ENCODE measurements at places on chromosomes 16 and 17.

DNA sequence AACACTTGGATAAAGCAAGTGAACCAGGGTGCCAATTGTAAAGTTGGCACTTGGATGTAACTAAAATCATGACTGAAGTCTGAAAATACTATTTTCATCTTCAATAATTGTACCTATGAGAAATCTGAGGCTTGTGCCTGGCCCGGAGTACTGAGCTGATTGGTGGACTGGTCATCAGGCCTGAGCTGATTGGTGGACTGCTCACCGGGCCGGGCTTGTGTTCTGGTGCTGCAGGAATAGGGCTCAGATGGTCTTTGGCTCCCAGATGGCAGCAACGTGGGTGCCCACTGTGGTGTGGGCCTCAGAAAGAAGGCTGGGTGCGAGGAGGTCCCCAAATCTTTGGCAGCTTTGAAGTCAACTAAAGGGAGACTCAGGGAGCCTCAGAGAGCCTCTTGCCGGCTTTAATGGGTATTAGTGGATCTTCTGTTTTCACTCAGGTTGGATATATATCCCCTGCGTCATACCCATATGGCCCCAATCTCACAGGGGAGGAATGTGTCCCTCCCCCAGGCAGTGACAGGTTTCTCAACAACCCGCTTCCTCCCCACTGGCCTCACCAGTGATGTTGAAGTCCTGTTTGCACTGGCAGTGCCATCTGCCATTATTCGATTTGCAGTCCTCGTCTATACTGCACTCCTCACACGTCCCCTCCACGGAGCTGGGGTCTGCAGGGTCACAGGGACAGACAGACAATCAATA lies 4.7 kb downstream of the UMOD start:
- DNase-seq, result no peak

GRCh38 chr17:56918916-56919315 lies 5.1 kb upstream of the TRIM25 start:
- DNase-seq, result no peak

DNA sequence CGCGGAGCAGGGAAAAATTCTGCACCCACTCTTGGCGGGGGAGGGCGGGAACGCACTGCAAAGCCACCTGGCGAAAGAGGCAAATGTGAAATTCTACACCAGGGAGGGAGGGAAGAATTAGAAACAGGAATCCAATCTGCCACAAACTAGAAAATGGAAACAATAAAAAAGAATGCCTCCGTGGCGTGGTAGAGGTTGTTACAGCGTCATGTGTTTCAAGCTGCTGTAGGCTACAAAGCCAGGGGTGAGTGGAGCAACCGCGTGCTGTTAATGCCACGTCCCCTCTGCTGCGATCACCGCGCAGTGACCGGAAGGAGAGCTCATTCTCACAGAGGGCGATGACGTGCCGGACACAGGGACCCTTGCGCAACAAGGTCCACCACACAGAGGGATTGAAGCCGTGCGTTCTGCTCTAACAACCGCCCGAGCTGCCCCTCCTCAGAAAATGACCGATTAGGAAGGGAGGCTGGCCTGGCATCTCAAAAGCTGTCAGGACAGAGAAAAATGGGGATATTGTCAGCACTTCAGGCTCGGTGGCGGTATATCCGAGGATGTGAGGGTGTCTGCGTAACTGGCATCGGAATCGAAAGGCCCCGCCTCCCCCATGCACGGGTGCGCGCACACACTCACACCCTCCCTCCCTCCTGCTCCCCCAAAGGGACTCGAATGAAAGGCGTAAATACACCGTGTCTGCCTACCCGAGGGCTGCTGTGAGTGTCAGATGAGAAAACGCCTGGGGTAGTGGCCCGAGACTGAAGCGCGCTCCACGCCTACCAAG lies 70.8 kb upstream of the TNRC6C start:
- peak; percentile 35 for DNase-seq

DNA sequence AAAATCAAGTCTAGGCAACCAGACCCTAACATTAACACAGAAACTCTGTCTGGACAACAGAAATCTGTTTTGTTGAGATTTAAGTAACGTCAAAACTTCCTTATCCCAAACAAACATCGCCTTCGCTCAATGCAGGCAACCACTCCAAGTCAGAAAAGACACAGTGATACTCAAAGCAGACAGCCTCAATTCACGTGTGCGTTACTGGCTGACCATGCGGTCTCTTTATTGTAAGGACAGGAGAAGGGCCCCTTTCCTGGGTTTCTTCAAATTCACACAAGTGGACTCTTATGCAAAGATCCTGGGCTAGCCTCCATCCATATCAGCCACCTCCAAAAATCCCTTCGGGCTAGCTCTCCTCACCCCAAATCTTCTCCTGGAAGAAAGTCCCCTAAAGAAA lies 467.7 kb downstream of the SOX9 start:
- no peak for DNase-seq

GRCh38 chr16:2455081-2455845 lies 4.6 kb upstream of the TEDC2 start:
- DNase-seq, result no peak

GRCh38 chr16:75416904-75417565 lies 16.3 kb downstream of the CFDP1 start:
- DNase-seq, result no peak

DNA sequence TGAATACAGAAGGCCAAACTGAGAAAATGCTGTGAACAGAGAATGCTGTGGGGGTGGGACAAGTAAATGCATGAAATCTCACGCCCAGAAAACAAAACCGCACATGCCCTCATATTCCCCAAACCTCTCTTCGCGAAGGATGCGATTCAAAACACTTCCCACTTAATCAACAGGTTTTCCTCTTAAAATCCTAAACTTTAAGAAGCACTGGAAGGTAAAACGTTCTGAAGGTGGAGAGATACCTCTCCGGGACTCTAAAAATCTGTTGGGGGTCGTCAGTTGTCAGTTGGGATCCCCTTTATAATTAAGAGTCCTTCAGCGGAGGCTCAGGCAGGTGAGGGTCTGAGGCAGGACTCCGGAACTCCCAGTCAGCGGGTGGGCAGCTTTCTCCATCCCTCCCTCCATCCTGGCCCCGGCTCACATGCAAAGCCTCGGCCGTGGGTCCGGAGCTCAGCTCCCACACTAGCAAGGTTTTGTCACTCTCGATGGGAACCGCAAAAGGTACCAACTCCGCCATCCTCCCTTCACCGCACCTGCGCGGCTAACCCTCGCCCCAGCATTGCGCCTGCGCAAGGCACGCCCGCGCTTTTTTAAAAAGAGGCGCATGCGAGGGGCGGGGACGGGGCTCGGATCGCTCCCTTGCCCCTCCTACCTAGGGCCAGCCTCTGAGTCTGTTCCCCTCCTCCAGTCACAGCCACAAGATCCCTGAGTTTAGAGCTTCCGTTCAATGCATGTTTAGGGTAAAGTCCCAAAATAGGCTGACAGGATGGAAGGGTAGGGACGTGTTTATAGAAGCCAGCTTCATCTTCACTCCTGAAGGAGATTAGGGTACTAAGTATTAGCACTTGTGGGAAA lies at the start of gene RDM1:
TSS of gene RDM1 (minus strand) at position 563 of the 855 bp plus-strand sequence. CDS start at position 517, 46 bp downstream.
- DNase-seq, result peak; percentile 70

GRCh38 chr17:40415390-40415789 lies 2.3 kb downstream of the TOP2A start:
- no peak for DNase-seq

DNA sequence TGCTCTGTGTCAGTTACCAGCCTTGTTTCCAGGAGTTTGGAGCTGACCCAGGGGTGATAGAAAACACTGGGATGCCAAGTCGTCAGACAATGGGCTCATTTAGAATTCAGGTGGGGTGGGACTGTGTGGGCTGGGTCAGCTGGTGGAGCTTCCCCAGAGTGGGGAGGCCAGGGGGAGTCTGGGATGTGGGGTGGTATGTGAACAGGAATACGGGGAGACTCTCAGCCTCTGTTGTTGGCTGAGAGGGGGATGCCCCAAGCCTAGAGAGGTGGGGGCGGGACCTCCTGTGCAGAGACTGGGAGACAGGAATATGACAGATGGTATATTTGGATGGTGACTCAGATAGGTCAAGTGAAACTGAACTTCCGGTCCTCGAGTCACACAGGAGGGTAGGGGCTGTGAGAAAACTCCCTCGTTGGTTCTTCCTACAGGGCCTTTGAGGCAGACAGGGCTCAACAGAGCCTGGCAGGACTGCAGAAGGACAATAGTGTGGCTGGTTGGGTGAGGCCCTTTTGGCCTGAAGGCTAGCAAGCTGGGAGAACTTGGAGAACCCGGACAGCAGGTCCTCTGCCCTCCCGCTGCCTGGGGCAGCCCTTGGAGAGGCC lies 23.7 kb downstream of the CDH1 start:
- DNase-seq, result peak; percentile 27

DNA sequence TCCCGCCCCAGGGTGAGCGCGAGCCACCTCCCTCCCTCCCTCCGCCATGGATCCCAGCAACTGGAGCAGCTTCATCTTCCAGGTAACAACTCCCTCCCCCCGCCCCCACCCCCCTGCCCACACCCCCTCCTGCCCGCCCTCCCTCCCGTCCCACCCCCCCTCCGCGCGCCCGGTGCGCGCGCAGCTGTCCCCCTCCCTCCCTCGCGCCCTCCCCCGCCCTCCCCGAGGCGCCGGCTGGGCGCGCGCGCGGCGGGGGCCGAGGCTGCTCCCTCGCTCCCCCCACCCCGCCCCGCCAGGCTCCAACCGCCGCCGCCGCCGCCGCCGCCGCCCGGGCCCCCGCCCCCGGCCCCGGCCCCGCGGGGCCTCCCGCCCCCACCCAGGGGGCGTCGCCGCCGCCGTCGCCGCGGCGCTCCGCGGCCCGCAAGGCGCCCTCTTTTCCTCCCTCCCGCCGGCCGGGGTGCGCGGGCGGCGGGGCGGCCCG lies at the start of gene MAZ:
TSS of gene MAZ (plus strand) at position 431 of the 481 bp plus-strand sequence. CDS start 173 bp downstream, outside the sequence.
- DNase-seq, result peak; percentile 61

GRCh38 chr17:17342242-17342945 lies 39.2 kb downstream of the NT5M start:
- DNase-seq, result no peak

- DNase-seq, result no peak
Observed at GRCh38 chr17:83057397-83057761, 22.0 kb upstream of the METRNL start.

Data from stimulated activated CD4-positive, alpha-beta T cell treated with anti-CD3 and anti-CD28 coated beads, Interleukin-12 subunit alpha, Interleukin-12 subunit beta, amount 100 ng/mL, for 24 hours (primary cell).